Peyer's patch (tissue), 4 donors: ENCODE measurements at places on chromosomes 5 and 9. TPM values are rescaled to one million over a fixed set of nuclear protein-coding genes. Genes with fewer than 3 reads are reported as not detected.

The INSL4 gene
- total RNA-seq, result not detected

- no peak for DNase-seq
Measured at GRCh38 chr5:146073239-146073900, 32.0 kb downstream of the PLAC8L1 start.

The TMEM252 gene
- total RNA-seq, result 66.8 TPM

The MYOT gene
- 1.1 TPM for total RNA-seq

DNA sequence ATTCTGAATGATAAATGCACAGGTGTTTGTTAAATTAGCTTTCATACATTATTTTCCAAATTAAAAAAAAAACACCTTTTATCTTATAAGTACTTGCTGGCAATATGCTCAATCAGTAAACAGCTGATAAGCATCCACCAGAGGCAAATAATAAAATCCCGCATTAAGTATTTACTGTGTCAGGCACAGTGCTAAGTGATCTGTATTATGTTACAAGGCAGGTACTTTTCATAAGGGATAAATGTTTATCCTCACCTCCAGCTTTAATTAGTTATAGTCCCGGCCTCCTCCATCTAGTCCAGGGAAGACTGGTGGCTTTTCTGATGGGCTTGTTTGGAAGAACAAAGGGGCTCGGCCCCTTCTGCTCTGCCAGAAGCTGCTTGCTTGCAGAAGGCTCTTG is 40.1 kb downstream of the PFDN1 start:
- no peak for DNase-seq

DNA sequence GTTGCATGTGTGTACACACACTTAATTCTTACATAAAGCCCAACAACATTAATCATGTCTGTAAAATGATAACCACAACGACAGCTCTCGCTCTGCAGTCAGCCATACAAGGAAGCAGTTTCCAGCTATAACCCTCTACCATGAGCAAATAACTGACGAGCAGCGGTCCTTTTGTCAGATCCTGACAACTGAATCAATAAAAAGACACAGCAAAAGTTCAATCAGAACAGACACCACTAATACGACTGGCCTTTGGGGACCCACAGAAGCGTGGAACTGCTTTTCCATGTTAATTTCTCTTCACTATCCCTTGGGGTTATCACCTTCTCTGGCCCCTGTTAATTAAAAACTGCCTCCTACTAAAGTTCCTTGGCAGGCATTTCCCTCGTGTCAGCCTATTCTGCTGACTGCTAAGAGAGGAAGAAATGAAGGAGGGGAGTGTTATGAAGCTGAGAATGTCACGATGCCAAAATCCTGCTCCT is 722.8 kb upstream of the GRAMD2B start:
- no peak for DNase-seq

GRCh38 chr9:92332577-92333281 is 7.0 kb downstream of the CENPP start:
- DNase-seq, result no peak

The TUSC1 gene
- total RNA-seq, result 12.6 TPM

- DNase-seq, result no peak
Measured at GRCh38 chr5:25090275-25090674, 445.5 kb upstream of the CDH10 start.

DNA sequence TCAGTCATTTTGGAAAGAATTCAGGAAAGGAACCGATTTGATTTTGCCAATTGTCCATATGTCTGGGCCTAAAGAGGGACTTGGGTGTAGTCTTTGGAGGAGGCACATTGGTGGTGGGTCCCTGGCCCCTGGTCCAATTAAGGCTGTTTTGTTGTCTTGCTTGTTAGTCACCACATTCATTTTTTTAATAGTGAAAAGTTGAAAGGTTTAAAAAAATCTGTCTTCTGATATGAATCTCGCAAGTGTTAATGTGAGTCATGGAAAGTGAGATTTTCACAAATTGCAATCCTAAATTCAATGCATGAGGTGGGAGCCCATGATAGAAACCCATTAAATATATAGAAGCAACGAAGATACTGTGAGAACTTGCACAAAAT is 165.9 kb upstream of the OTULINL start:
- DNase-seq, result no peak

- no peak for DNase-seq
Measured at GRCh38 chr9:77980622-77981021, 51.0 kb downstream of the GNAQ start.

The EPB41L4A gene
- total RNA-seq, result 3.3 TPM

GRCh38 chr9:123749580-123750202 is 180.2 kb downstream of the DENND1A start:
- DNase-seq, result no peak

The STC2 gene
- 2.6 TPM for total RNA-seq

The SPINK5 gene
- not detected for total RNA-seq

DNA sequence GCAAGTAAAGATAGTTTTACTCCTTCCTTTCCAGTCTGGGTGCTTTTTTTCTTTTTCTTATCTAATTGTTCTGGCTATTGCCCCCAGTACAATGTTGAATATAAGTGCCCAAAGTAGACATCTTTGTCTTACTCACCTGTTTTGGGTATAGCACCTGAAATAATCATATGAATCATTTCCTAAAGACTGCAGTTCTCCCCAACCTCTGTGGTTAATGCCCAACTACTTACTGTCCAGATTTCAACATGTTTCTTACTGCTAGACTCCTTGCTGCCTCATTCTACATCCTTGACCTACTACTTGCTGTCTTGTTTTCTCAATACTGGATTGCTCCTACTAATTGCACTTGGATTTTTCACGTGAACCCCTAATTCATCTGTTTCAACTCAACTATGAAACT is 8.8 kb upstream of the HSDL2 start:
- DNase-seq, result no peak

DNA sequence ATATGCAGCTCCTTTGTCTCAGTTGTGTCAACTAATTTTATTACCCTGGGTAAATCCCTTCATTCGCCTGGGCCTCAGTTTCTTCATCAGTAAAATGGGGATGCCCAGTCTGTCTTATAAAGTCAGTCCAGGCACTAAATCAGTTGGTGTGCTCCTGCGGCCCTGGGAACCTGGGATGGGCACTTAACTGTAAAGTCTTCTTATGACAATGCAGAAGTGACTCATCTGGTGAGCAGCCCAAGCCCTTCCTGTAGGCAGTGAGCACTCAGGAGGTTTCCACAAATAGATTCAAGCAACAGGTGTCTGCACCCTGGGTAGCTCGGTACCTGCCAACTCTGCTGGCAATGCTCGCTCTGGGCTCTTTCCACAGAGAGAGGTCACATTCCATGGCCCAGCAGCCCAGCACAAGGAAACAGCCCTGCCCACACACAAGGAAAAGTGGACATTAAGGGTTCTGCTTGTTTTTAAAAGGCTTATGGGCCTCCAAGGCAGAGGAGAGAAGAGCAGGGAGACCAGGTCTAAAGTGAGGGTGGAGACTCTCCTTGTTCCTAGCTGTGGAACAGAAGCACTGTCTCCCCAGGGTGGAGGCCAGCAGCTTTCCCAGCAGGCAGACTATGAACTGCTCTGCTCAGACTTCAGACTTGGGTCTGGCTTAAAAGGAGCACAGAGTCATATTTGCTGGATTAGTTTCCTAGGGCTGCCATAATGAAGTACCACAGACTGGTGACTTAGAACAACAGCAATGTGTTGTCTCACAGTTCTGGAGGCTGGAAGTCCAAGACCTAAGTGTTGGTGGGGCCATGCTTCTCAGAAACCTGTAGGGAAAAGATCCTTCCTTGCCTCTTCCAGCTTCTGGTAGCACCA is 89.7 kb upstream of the ADRA1B start:
- no peak for DNase-seq

DNA sequence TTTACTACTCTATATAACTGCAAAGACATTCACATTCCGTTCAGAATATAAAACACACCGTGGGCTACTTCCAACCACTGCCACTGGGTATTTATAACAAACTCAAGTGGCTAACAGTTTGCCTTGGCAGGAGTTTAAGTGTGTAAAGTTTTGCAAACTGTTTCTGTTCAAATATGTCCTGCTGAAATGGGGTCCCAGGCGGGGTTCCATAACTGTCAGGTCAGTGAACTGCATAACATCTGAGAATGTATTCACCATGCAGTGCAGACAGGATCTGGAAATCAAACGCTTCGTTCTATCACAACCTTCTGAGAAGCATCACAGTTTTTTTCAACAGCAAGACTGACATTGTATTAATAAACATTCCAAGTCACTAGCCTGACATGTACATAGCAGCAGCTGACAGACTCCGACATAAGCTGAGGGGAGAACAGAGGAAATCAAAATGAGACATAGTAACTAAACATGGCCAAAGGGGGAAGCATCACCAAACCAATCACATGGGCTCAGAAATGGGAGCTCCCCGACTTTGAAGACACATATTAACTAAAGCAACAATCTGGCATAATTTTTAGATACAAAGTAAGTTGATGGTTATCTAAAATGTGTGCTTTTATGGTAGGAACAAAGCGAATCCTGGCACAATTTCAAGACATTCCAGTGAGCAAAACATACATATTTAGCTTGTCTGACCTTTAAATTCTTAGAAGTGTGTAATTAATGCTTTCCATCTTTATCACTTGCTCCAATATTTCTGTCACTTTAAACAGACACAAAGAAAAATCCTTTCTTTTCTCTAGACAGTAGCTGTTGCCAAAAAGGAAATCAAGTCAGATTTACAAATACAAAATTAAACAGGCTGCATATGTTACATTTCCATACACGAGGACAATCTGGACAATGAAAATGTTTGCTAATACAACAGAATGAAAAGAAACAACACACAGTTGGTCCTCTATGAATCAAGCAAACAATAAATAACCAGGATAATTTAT is 156.8 kb downstream of the MAPKAP1 start:
- DNase-seq, result no peak

GRCh38 chr9:3161912-3162311 is 318.0 kb upstream of the PUM3 start:
- no peak for DNase-seq

- DNase-seq, result no peak
Measured at GRCh38 chr5:155726267-155726666, 600.7 kb upstream of the SGCD start.

The THG1L gene
- 6.8 TPM for total RNA-seq

- peak; percentile 71 for DNase-seq
Measured at GRCh38 chr5:35050541-35051126, 2.9 kb upstream of the AGXT2 start.

The CDH9 gene
- total RNA-seq, result not detected

The TJP2 gene
- 405 TPM for total RNA-seq

DNA sequence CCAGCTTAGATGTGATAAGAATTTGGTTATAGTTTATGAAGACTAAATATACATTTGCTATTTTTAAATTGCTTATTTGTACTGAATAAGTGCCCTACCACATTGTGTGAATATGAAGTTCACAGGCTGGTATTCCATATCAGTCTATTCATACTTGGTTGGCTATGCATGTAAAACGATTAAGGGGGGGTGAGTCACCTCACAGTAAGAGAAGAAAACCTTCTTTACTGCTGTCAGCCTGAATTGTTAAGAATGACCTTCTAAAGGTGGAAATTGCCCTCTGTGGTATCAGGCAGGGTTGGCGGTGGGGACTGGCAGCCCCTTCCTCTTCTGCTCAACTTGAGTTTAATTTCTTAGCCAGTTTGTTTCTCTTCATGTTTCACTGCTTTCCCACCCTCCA is 127.0 kb upstream of the RPS23 start:
- DNase-seq, result no peak

The C9orf152 gene
- 11.9 TPM for total RNA-seq

DNA sequence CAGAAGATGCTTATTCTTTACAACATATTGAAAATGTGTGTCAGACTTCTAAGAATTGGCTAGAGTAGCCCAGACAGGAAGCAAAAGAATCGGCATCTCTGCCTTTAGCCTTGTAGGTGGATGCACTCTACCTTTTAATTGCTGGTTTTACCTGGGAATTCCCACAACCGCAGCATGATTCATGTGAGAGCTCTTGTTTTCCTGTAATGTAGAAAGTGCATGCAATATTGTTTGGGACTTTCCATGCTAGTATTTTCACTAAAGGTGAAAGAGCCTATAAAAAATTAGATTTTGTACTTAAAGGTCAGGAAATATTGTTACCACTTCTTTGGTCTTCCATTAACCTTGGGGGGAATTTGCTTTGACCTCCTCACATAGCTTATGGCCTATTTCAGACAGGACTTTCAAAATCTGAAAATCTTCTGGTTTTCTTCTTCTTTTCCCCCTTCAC is 89.8 kb downstream of the NTRK2 start:
- DNase-seq, result no peak

DNA sequence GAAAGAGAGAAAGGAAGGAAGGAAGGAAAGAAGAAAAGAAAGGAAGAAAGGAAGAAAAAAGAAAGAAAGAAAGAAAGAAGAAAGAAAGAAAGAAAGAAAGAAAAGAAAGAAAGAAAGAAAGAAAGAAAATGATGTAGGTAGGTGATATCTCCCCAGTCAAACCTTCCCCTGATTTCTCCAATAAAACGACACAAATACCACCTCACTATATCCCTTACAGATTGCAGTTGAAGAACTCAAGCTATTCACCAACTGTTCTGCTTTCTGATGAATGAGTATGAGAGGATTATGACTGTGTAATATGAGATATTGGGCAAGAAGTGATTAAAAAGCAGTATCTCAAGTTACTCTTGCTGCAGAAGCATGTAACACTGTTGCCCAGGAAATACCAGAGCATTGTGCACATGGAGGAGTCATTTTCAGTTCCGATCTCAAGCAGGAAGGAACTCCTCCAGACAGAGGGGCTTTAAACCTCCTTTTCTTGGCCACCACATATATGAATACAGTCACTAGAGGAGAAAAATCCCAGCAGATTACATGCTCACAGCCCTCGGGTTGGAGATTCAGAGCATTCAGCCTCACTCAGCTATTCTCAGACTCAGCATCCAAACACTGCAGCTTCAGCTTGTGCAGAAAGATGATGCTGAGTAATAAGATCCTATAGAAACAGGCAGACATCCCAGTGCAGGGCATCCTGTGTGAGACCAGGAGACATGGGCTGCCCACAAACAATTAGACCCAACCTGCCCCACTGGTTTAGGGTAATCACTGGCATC is 61.4 kb downstream of the UGCG start:
- DNase-seq, result no peak

DNA sequence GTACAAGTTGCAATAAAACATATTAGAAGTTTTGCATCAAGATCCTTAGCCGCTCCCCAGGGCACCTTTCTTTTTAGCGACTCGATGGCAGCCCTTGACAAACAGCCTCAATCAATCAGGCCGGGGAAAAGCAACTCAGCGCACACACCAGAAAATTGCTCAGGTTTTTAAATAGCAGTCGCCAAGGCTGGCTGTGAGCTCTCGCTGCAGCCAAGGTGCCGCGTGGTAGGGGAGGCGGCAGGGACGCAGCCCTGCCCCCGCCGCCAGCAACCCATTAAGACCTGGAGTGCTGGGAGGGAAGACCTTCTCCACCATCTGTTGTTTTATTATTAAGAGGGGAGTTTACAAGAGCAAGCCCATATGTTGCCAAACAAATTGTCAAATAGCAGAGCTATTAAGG is 22.6 kb downstream of the ASS1 start:
- no peak for DNase-seq

- DNase-seq, result no peak
Measured at GRCh38 chr5:132471151-132471907, 19.2 kb downstream of the IRF1 start.
